Dermis blood vessel endothelial cell (primary cell): ENCODE measurements at places on chromosomes 11 and 22. TPM values are rescaled to one million over a fixed set of nuclear protein-coding genes. Genes with fewer than 3 reads are reported as not detected.
A peak's percentile ranks its signal among the peaks of the same experiment; 100 is the strongest.

DNA sequence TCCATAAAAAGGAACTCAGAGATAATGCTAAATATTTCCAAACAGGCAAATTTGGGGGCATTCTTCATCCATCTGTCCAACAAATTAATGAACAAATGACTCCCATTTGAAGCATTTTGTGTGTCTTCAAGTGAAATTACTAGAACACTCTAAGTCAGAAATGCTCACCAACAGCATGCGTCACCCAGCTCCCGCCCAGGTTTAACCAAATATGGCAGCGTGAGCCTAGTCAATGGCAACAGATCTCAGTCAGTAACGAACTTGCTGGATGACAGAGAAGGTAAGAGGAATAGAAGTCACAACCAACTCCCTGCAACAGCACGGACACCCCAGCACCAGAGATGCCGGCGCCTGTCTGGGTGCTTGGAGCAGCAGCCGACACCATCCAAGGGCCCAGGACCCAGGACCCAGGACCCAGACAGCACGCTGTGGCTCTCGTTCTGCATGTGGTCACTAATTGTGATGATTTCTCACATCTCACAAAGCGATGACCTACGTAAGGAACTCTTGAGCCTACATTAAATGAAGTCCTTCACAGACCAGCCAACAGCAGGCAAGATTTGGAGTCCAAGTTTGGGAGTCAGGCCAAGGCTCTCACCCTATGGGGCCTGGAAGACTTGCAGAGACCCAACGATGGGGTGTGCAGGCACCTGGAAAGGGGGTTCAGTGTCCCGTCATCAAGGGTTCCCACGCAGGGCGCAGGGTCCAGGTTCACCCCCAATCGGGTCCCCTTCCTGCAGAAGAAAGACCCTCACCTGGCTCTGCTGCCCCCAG is 556.9 kb downstream of the BRD1 start:
- DNase-seq = no peak

DNA sequence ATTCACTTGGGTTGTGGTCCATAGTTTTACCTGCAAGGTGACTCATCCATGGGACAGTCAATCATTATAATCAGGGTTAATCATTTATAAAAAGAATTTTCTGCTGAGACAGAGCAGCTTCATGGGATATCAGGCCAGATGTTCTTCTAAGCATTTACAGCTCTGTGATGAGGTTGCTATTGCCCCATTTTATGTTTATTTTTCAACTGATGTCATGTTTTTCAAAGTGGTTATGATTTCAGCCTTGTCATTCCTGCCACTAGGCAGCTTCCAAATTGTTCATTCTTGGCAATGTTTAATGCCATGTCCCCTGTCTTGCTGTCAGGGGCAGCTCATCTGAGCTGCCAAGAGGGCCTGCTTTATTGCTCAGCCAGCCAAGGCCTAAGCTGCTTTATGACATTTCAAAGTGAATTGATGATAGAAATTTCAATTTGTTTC is 35.9 kb upstream of the ZBED5 start:
- DNase-seq = no peak

DNA sequence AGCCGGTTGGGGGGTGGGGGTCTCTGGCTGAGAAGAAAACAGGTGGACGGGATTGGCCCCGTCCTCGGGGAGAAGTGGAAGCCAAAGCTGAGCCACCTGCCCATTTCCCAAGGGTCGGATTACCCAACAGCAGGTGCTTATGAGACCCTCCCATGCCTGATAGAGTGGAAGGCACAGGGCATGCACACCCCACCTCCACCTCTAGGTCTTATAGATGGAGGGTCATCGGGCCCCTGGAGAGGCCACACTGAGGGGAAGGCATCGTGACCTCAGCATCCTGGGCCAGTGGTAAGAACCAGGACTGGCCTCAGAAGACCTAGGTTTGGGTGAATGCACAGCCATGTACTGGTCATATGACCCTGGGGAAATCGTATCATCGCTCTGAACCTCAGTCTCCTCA is 85.9 kb downstream of the BUD13 start:
- DNase-seq = no peak

DNA sequence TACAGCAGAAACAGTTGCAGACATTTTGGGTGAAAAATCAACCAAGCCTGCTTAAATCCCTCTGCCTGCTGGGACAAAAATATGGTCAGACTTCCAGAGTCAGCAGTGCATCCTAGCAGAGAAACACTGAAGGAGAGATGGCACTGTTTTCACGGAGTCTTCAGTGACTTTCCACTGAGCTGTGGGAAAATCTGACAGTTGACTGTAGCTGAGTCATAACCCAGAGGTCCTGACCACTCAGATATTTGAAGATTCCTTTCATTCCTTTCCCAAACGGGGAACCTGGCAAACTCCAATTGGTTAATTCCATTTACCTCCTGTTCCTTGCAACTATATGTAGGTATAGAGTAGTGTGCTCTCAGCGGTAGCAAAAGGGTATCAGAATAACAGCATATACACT is 20.9 kb upstream of the UPB1 start:
- peak; percentile 71 for DNase-seq

DNA sequence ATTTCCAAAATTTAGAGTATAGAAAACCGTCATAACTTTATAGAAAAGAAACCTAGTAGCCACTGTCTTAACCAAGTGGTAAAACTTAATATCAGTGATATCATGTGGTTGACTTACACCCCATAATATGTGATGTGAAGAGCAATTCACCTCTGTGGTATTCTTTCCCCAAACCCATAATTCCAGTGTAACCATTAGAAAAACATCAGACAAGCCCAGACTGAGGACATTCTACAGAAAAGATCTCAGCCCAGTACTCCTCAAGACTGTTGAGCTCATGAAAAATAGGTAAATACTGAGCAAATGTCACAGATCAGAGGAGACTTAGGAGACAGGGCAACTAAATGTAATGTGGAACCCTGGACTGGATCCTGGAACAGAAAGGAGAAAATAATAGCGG is 134.6 kb downstream of the PGR start:
- DNase-seq = no peak

DNA sequence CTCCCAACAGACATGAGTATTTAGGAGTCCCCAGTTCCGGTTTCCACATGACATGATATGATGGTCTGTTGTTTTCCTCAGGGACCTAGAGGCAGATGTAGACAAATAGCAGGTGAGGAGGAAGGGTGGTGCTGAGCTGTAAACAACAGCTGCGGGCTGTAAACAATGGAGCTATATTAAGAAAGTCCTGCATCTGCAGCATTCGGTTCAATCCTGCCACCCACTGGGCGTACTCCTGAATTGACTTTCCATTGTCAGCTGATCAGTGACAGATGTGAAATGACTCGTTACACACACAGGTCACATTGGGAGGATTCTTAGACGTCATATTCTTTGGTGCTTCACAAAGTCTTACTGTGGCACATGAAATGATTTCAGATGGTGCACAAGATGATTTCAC is 26.8 kb upstream of the RAG1 start:
- peak; percentile 79 for DNase-seq

GRCh38 chr11:36264011-36264972 is 24.9 kb downstream of the COMMD9 start:
- no peak for DNase-seq

- DNase-seq = no peak
These were observed 2.7 kb upstream of the VSIG2 start for GRCh38 chr11:124754710-124755109.

DNA sequence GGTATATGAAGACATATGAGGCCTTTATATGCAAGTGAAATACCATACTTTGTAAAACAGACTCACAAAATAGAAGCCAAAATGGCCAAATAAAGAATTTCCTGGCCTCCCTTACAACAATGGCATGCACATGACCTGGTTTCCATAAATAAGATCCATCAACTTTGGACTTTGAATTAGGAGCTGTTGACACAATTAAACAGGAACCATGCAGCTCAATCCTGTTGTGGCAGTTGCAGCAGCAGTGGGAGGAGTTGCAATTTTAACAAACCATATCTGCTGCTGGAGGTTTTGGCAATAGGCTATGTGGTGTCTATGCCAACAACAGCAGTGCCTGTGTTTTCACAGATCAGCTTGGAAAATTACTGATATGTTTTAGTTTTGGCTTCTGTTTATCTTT is 818.6 kb downstream of the FAM181B start:
- DNase-seq = no peak

DNA sequence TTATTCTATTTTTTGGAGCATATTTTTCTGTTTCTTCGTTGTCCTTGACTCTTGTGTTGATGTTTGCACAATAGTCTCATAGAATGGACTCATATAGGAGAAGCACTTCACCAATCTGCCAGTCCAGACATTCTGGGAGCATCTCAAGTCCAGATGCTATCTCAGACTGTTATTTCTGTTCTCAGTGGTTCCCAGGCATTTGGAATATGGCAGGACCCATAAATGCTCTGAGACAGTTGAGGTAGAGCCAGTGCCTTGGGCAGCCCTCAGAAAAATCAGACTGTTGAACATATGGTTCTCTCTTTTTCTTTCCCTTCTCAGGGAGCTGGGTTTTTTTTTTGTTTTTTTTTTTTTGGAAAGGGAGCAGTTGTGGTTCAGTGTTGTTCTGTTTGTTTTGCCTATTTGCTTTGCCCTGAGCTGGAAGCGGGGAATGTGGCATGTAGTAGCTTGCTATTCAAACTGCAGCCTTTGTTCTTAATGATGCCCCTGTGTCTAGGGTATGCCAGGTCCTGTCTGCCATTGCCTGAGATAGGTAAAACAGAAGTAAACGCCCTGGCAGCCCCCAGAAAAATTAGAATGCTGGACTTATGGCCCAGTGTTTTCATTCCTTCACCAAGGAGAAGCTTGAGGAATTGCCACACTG is 3.7 kb upstream of the MS4A2 start:
- no peak for DNase-seq

DNA sequence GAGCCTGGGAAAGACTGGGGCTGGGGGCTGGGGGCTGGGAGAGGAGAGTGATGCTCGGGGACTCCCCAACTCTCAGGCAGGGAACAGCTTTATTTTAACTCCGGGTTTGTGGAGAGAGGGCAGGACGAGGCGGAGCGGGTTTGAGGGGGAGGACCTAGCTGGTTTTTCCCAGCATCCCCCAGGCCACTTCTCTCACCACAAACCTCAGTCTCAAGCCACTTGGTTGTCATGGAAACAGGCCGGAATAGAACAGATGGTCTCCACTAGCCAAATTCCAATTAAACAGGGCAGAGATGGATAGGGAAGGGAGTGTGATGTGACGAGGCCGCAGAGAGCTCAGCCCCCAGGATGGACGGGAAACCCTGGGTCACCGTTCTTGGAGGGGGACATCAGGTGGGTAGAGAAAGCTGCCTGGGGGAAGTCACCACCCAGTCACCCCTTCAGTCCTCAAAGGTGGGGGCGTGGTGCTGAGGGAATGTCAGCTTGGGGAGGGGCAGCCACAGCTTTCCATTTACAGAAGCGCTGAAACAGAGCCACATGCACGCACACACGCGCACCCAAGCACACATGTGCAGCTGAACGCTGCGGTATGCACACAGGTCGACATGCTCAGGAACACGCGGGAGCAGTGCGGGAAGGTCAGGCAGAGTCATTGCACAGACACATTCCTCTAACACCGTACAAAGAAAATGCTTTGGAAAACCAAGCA is 19.2 kb downstream of the NECTIN1 start:
- DNase-seq = no peak

- DNase-seq = no peak
These were observed 644.6 kb upstream of the CHORDC1 start for GRCh38 chr11:90867416-90867815.

GRCh38 chr22:20546541-20546950 is 39.1 kb downstream of the MED15 start:
- DNase-seq = no peak

DNA sequence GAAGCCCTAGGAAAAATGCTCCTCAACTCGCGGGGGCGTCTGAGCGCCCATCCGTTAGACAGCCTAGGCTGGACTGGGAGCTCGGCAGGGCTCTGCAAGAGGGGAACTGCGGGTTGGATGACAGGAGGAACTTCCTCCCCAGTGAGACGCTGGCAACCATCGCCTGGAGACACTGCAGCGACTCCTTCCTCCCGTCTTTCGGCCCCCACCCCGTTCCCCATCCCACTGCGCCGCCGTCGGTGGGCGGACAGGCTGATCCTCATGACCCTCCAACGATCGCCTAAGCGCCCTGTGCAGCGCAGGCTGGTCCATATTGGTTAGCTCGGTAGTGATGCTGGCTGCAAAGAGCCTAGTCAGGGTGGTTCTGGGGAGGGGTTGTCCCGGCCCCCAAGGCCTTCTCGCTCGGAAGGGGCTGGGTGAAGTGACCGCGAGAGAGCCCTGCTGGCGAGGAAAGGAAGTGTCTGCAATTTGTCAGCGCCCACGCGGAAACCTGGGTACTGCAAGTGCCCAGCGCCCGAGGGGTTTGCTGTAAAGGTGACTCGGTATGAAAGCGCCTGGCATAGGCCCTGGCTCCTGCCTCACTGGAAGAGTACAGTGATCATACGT is 638 bp downstream of the NRGN start:
- peak; percentile 75 for DNase-seq

- DNase-seq = peak; percentile 9
These were observed 23.1 kb downstream of the PRDM11 start for GRCh38 chr11:45169310-45170072.

DNA sequence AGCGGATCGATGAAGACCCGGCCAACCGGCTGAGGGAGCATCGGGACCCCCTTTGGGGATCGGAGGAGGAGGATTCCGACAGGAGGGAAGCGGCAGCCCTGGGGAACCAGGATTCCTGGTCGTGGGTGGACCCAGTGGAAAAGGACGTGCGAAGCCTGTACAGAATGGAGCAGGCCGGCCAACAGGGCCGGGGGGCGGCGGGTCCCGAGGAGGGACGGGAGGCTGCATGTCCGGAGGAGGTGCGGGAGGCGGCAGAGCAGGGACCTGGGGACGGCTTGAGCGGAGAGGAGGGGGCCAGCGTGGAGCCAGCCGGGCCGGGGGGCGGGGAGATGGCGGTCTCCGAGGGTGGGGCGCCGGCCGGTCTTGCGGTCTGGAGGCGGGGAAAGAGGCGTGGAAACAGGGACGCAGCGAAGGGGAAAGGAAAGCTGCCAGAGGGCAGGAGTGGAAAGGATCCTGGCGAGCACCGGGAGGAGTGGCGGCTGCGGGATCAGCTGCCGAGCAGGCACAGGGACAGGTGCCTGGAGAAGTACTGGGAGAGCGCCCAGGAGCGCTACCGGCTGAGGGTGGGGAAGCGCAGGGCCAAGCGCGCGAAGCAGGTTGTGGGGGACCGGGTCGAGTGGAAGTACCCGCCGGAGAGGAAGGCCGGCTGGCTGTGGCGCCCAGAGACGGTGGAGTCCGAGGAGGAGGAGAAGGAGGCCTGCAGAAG is at the start of gene ANO5:
Gene ANO5 (plus strand): TSS at position 444 of the 706 bp plus-strand sequence. CDS start 408 bp downstream, outside the sequence.
- DNase-seq = no peak

DNA sequence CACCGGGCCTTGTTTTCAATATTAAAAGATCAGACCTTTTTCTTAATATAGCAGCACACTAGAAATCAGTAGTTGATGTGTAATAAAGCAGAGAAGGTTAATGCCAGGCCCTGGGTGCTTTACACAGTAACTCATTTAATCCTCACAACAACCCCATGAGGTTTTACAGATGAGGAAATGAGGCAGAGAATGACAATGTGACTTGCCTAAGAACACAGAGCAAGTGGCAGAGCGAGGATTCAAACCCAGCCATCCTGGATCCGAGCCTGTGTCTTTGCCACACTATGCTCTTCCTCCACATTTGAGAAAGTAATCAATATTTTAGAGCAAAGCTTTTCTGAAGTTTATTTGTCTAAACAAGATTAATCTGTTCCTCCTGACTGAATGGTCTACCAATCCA is 7.2 kb downstream of the JAML start:
- no peak for DNase-seq

Gene GGTLC2
- not detected in 2 replicates for total RNA-seq

Gene SMPD1
- total RNA-seq = 25.2 and 27.6 TPM in 2 replicates

Gene FAT3
- 0.17 and 0.37 TPM in 2 replicates for total RNA-seq

Gene PPP1CA
- total RNA-seq = 297 and 318 TPM in 2 replicates

Gene DTX4
- 28.1 and 32.9 TPM in 2 replicates for total RNA-seq

Gene CXCR5
- not detected in 2 replicates for total RNA-seq

Gene RAB30
- 11.2 and 23.1 TPM in 2 replicates for total RNA-seq

Gene PGA5
- total RNA-seq = not detected in 2 replicates

Gene CCDC81
- total RNA-seq = under 0.01 and 0.23 TPM in 2 replicates

Gene TPBGL
- total RNA-seq = 0.17 TPM in 1 of 2 replicates, not detected in the other
